ENCODE measurements at places on chromosomes 12 and 14. TPM values are rescaled to one million over a fixed set of nuclear protein-coding genes. Genes with fewer than 3 reads are reported as not detected.

The FAM222A gene
- 27.4 TPM for total RNA-seq

GRCh38 chr14:62329427-62329826, 567.2 kb downstream of the SNAPC1 start:
- no peak for DNase-seq

DNA sequence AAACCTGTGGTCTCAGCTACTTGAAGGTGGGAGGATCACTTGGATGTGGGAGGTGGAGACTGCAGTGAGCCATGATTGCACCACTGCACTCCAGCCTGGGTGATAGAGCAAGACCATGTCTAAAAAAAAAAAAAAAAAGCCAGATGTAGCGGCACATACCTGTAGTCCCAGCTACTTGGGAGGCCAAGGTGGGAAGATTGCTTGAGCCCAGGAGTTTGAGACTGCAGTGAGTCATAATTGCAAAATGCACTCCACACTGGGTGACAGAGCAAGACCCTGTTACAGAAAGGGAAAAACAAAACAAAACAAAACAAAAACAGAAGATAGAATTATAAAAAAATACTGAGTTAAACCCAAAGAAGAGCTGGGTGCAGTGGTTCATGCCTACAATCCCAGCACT, 29.1 kb upstream of the APOF start:
- no peak for DNase-seq

- DNase-seq, result no peak
These were observed 747 bp upstream of the DACT1 start for GRCh38 chr14:58637040-58637390.

The ARHGAP9 gene
- 6.4 TPM for total RNA-seq

DNA sequence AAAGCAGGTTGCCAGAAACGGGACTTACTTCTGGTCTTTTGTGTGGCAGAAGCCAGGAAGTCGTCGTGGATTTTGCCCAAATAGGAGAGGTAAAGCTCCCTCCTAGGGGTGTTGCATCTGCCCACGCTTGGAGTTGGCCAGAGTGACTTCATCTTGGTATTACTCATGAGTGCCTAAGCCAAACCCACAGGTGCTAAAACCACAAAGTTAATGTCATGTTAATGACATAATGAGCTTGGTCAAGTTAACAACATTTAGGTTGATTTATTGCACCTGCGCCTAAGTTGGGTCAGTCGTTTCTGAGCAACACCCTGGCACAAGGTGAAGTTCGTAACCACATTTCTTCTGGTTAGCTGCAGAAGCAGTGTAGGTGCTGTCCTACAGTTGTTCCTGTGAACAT, 225.2 kb downstream of the FUT8 start:
- DNase-seq, result no peak

GRCh38 chr14:99418242-99418641, 62.4 kb downstream of the SETD3 start:
- DNase-seq, result no peak

- DNase-seq, result no peak
These were observed 75.6 kb upstream of the SLC24A4 start for GRCh38 chr14:92247341-92247740.

The TSPAN8 gene
- not detected for total RNA-seq

DNA sequence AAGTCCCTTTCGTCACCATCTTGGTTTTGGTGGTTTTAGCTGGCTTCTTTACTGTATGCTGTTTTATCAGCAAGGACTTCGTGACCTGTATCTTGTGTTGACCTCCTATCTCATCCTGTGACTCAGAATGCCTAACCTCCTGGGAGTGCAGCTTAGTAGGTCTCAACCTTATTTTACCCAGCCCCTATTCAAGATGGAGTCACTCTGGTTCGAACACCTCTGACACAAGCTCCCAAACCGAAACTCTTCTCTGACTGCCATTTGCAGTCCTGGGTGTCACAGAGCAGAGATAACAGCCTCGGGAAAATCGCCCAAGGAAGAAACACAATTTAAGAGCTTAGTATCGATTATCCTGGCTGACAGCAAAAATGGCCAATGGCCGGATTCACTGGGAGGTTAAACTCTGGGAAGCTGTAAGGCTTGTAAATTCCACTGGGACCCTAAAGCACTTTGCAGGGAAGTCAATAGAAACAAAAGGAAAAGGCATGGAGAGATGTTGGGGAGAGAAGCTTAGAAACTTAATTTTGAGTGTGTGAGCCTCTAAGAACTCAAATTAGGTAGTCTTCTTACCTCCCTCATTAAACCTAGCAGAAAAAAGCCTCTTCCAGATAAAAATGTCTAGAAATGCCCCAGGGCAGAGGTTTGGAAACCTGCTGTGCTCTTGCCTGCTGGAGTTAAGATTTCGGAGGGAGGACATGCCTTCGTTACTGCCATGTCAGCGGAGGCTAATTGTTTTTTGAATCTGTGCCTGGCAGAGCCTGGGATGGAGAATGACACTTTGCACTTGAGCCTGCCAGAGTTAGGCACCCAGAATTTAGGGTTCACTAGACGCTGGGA, 56.5 kb upstream of the RPH3A start:
- no peak for DNase-seq

DNA sequence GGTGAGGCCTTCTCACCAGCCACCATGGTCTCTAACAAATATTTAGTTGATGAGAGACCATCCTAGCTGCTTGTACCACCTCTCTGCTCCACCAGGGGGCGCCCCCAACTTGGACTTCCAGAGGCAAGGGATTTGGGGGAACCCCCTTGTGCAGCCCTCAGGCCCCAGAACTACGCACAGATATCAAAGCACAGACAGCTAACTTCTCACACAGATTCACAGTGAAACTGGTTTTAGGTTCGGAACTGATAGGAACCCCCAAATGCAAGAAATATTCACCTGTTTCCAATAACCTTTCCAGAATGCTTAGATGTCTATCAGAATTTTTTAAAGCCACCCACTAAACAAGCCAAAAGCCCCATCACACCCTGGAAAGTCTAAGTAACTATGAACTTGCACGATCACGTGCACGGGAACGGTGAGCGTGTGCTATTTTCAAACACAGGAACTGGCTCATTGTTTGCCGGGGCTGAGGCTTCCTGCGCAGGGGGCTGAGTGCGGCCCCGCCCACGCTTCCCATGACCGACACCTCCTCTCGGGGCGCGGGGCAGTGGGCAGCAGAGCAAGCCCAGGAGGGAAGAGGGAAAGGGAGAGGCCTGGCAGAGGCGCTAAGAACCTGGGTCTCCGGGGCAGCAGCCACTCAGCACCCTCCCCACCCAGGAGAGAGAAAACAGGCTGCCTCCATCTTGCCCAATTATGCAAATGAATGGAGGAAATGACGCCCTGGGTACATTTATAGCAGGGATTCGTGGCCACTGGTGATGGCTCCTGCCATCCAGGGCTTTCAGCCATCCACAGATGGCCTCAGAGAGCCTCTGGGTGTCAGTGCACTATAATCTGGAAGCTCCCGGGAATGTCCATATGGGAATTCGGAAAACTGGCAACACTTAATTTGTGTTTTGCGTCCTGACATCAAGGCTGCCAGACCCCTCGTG, 79.4 kb upstream of the GPR68 start:
- DNase-seq, result peak; percentile 94

DNA sequence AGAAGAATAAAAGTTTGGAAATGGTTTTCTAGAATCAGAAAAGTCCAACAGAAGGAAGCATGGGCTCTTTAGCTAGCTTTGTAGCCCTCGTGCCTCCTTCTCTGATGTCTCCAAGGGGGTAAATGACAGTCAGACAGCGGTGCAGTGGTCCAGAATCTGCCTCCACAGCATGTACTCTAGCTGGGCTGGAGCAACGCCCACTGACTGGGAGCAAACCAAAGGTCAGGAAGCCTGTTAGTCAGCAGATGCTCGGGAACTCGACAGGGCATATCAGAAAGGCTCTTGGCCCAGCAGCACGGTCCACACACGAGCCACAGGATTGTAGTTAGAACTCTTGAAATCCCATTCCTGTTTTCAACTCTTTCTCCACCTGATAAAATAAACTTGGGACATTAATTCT, 164.3 kb downstream of the GRIN2B start:
- peak; percentile 64 for DNase-seq
